NCI-H1930 (cell line): ENCODE measurements at places on chromosomes 6 and 20.

GRCh38 chr20:14193885-14194284, 143.5 kb downstream of the FLRT3 start:
- no peak for DNase-seq

- no peak for DNase-seq
Observed at GRCh38 chr6:4777394-4777935, 1.3 kb downstream of the CDYL start.

GRCh38 chr6:143174951-143175350, 114.3 kb downstream of the AIG1 start:
- DNase-seq: no peak

DNA sequence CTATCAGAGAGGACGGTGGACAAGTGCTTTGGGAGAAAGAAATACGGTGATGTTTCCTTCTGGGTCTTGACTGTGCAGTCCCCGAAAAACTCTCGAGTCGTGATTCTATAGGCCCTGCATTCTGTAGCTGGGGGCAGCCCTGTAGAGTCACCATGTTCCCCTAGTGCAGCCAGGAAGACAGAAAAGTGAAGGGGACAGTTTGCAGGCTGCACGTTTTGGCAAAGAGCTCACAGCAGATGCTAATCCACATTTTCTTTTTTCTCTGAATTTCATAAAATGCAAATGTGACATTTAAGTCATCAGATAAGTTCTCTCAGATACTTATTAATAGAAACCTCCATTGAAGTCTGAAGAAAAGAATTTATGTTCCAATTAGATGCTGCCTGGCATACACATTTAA, 19.5 kb downstream of the SPATS1 start:
- no peak for DNase-seq

DNA sequence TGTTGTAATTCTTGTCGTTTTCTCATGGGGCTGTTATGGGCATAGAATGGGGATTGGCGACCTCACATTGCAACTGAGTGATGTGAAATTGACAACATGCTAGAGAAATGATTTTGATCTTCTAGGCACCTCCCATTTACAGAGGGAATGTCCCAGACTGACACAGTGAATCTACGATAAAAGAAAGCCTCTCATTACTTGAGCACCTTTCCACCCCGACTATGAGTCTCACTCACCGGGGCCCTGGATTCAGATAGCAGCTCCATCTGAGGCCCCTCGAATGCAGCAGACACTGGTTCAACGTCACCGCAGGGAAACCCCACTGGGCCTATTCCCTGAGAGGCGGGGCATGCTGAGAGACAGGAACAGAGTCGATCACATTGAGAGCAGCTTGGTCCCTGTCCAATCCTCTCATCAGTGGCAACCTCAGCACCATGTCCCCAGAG, 49.1 kb downstream of the NFATC2 start:
- DNase-seq: no peak

GRCh38 chr6:121668259-121668658, 232.8 kb downstream of the GJA1 start:
- DNase-seq: no peak

DNA sequence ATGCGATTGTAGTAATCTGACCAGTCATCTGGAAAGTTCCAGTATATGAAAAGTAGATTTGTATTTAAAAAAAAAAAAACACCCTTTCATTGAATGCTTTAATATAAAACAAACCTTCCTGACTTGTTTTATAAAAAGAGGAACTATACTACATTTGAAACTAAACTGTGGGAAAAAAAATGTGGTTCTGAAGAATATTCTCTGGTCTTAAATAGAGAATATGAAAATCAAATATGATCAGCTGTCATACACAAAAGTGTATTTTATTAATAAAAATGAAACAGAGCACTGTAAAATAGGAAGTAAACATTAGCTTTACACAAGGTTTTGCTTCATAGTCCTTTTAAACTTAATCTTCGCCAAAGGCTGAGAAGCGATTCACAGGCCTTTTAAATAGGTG, 25.3 kb upstream of the CD83 start:
- DNase-seq: no peak

GRCh38 chr6:91523511-91523910, 936.6 kb upstream of the MAP3K7 start:
- no peak for DNase-seq

DNA sequence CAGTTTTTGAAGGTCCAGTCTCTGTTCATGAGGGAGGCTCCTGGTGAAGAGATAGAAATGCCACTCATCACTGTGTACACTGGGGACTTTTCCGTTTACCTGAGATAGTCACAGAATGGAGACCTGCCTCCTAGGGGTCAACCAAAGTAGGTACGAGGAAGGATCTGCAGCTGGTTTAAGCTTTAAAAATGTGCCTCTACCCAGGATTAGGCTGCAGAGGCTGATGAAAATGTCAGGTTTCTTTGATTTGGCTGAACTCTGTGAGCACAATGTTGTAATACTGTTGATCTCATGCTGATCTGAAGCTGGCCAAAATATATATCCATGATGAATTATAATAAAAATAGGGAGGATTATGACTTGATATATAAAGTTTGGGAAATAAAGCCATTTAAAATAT, 182.7 kb downstream of the ADAT2 start:
- no peak for DNase-seq

- DNase-seq: no peak
Observed at GRCh38 chr20:41360831-41361756, 5.5 kb downstream of the EMILIN3 start.

DNA sequence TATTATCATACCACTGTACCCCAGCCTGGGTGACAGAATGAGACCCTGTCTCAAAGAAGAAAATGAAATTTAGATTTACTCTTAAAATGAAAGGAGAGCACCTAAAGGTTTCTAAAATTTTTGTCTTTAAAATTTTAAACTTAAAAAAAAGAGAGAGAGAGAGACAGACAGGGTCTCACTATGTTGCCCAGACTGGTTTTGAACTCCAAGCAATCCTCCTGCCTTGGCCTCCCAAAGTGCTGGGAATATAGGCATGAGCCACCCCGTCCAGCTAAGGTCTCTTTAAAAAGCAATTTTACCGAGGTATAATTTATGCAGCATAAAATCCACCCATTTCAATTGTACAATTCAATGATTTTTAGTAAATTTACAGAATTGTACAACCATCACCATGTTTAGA, 33.2 kb downstream of the ILRUN start:
- no peak for DNase-seq

DNA sequence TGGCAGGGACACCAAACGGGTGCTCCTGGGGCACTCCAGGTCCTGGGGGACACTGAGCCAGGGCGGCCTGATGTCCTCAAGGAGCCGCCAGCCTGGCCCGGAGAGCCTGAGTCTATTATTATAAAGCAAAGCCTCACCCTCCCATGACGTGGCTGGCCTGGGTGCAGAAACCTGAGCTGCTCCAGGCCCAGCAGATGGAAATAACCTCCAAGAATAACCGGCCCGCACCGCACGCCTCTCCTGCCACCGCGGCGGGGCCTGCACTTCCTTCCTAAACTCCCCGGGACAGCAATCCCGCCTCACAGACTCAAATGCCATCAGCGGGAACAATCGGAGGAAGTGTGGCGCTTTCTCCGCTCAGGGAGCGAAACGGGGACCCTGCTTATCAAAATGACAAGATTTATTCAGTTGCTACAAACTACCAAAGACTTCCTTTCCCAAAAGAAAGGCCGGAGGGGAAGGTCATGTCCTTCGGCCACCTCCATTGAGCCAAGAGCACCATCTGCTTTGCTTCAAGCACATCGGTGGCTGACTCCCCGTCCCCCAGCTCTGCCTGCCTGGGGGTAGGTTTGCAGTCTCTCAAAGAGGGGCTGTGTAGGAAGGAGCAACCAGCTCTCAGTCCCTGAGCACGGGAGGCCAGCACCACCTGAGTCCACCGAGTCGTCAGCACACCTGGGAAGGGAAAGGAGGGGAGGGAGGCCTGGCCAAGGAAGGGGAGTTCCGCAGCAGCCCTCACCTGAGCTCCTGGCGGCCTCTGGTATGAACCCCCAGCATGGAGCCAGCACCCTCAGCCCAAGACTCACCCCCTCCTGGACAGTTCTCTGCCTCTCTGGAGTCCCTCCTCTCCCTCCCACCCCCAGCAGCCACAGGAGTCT, 78.6 kb upstream of the QKI start:
- DNase-seq: no peak

- no peak for DNase-seq
Observed at GRCh38 chr6:150269857-150270223, 99.0 kb upstream of the IYD start.

DNA sequence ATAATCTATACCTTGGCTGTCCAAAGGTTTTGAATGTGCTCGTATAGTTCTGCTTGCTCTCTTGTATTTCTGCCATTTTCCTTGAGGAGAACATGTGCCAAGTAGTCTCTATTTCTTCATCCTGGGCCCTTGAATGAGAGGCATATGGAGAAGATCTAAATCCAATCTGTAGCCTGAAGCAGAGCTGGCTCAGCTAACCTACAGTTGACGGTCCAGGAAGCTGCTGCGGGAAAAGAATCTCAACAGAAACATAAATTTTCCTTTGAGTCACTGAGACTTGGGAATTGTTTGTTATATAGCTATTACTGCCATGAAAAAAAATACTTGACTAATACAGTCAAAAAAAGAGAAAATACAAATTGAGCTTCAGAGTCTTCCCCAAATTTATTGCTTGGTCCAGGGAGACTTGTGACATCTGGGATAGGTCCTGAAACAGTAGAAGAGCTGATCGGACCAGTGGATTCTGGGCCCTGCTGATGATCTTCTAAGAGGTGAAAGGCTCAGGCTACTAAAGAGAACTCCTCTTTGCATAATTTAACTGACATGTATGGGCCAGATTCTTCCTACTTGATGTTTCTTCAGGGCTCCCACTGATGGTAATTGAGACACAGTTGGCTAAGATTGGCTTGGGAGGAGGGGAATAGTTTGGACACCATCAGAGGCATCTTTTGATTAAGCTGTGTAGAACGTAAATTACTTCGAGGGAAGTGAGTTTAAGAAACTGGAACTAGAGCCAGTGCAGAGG, 29.9 kb upstream of the PLCB4 start:
- DNase-seq: no peak

- DNase-seq: no peak
Observed at GRCh38 chr20:921068-921467, 4.9 kb upstream of the ANGPT4 start.

GRCh38 chr6:1515280-1515679, 94.4 kb upstream of the FOXC1 start:
- no peak for DNase-seq

DNA sequence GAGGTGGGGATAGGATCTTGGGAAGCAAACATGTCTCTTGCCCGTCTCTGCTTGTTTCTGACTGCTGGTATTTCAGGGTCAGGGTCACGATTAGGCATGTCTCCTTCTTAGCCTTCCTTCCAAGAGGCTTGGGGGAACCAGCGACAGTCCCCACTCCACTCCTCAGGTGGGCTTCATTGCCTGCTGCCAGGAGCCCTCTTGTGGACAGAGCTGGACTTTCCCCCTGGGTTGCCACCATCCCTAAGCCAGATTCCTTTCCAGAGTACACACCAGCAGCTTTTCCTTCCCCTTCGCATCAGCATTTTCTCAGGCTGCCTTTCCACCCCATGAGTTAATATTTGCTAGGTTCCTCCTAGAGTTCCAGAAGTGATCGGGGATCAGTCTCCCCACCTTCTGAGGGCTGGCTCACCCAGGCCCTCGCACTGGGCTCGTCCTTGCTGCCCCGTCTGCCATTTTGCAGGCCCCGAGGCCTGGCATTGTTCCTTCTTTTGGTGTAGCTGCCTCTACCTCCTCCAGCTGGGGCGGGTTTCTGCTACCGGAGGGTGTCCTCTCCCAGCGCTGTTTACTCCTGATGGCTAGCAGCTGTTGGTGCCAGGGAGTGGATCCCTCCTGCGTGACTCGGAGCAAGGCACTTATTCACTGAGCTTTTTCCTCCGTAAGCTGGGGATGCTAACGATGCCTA, 8.8 kb upstream of the C20orf144 start:
- DNase-seq: peak; percentile 49

DNA sequence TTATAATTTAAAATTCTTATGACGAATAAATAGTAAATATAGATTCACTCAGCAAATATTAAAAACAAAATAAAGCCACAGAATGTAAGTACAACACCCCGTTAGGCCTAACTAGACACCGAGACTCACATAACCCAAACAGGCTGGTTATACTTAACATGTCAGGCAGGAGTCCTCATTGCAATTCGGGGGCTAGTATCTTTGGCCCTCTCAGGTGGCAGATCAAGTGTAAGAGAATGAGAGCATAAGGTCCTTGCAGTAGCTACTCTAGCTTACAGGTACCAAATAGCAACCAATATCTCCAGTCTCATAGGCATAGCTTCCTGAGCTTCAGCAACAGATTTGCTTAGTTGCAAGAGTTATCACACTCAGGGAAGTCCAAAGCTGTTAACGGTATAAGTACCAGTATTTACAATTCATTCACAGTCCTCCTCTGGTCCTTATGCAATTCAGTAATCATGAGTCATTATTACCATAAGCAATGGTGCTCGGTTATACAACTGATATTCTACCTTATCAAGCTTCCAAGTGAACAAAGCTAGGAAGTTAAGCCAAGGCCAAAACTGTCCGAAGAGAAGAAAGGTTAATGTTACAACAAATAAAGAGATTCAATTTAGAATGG, 20.1 kb downstream of the REV3L start:
- DNase-seq: no peak

- DNase-seq: no peak
Observed at GRCh38 chr20:44650771-44651433, 597 bp downstream of the ADA start.

DNA sequence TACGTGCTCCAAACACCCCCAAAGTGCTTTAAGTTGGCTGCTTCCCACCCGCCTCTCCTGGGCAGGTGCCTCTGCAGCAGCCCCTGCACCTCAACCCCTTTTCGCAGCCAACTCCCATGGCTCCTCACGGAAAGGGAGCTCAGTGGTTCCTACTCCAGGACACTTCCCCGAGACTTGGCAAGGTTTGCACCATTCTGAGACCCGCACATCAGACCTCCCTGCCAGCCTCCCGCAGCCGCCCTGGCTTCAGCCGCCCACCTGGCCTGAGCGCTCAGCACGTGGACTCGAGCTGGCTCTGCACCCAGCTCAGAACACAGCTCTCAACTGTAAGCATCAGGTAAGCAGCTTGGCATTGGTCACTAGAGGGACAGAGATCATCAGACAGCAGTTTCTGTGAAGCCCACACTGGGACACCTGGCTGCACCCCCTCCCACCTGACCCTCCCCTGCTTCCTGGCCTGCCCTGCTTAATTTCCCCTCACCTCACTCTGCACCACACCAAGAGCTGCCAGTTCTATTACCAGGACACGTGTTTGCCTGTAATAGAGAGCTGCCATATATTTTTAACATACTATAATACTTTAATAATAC, 28.5 kb downstream of the GMDS start:
- DNase-seq: no peak

DNA sequence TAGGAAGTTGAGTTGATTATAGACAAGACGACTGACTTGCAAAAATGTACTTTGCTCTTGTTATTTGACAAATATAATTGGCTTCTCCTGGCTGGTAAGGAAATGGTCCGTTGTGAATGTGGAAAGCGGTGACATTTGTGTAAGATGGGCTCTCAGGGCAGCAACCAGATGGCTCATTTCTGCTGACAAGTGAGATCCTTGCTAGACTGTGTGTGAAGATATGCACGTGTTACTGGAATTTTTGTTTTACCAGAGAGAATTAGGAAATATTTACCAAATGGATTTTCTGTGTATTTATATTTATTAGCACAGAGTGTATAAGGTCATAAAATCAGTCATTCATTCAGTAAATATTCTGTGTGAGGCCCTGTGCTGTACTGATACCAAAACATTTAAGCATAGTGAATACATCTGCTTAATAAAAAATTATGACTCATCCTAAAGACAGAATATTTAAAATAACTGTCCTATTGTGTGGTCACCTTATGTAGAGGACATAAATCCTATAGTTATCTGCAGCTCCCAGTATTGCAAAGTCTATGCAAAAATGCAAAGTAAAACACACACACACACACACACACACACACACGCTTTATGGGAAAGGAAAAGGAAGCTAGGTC, 109.9 kb upstream of the ASF1A start:
- no peak for DNase-seq
